ENCODE measurements at places on chromosomes 6 and 20. TPM values are rescaled to one million over a fixed set of nuclear protein-coding genes. Genes with fewer than 3 reads are reported as not detected.

The ZNF334 gene
- total RNA-seq = 0.28 TPM

The SEMG1 gene
- total RNA-seq = not detected

DNA sequence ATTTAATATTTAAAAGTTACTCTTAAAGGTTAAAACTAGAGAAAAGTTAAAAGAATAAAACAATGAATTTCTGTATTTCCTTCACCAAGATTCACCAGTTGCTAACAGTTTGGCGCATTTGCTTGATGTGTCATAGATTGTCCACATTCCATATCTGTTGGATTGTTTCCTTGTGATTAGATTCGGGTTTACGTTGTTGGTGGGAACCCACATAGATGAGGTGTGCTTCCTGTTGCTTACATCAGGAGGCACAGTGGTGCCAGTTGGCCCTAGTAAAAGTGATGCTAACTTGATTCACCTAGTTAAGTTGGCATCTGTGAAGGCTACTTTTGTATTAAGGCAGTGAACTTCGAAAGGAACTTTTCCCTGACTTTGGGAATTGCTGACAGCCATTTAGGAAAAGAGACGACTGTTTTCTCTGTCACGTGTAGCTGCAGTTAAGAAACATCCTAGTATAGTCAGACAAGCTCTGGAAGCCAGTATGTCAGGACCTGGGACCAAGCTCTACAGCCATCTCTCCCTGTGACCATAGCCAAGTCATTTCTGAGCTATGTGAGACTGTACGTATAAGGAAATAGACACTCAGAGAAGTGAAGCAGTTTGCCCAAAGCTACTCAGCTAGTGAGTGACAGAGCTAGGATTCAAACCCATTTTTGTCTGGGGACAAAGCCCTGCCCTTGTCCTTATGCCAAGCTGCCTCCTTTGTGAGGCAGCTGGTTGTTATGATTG is 49.0 kb downstream of the PPARD start:
- no peak overlapping the region for H3K27ac ChIP-seq
- DNase-seq = no peak
- H3K4me1 ChIP-seq = peaks cover 16% of the 10 kb centered on the region

DNA sequence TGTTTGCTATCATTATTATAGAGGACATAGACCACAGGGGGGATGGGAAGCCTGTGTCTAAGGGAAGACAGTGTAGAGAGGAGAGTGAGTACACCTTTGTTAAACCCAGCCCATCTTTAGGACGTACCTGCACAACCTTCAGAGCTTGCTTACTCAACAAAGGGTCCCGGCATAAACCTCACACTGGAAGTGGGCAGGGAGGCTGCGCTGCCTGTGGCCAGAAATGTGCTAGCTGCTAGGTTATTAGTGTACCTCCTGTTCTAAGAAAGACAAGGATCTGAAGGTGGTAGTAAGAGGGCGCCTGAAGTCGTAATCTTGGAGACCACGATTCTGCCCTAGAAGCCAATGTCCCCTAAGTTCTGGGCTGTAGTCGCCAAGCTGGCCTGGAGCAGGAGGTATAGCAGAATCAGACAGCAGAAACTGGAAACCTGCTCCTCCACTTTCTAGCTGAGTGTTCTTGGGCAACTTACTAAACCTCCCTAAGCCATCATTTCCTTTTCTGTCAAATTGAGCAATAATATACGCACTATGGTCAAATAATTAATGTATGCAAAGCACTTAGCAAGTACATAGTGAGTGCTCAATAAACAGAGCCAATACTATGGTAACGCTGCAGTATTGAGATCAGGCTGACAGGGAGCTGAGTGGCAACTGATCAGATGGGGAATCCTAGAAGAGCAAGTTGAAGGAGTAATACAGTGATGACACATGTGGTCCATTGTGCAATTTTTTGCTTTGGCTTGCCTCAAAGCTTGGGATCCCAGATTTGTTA is 16.8 kb upstream of the AKIRIN2 start:
- DNase-seq = no peak
- no peak overlapping the region for H3K4me3 ChIP-seq
- no peaks in the 10 kb centered on the region for H3K36me3 ChIP-seq
- H3K27ac ChIP-seq = no peak overlapping the region
- peaks cover 15% of the 10 kb centered on the region for H3K4me1 ChIP-seq

DNA sequence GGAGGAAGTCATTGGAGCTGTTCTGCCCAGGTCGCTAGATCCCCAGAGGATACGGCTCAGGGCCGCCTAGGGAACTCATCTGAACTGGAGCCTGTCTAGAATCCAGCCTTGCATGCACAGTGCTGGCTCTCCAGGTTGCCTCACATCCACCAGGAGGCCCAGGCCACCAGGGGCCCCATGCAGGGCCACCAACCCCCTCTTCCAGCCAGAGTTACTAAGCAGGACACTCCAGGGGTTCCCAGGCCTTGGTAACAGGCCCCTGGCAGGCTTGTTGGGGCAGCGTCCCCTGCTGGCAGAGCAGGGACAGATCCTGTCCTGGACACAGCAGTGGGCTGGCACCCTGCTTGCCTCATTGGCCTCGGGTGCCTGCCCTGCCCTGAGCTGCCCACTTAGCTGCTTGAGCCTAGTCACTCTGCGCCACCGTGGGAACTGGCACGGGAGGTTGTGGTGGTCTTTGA is 35.3 kb downstream of the EFCAB8 start:
- no peaks in the 10 kb centered on the region for H3K27me3 ChIP-seq
- no peak overlapping the region for H3K4me3 ChIP-seq
- DNase-seq = no peak
- H3K27ac ChIP-seq = no peak overlapping the region
- no peaks in the 10 kb centered on the region for H3K4me1 ChIP-seq

DNA sequence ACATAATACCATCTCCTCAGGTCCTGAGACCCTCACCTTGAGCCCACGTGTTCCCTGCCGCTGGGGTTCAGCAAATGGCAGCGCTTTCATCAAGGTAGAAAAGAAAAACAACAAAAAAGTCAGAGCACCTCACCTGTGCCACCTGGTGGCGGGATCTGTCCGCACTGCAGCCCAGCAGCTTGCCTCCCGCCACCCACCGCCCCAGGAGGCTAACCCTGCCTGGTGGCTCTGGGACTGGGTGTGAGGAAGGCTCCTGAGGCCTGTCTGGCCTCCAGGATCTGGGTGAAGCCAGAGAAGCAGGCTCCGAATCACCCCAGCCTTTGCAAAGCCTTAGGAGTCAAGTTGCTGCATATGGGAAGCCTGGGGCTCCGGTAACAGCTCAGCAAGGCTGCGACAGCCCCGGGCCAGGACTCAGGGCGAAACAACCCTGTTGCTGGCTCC is 270.8 kb downstream of the BMP7 start:
- no peak overlapping the region for H3K4me3 ChIP-seq
- H3K27ac ChIP-seq = no peak overlapping the region
- H3K27me3 ChIP-seq = no peaks in the 10 kb centered on the region
- DNase-seq = no peak

- no peaks in the 10 kb centered on the region for H3K4me1 ChIP-seq
- H3K36me3 ChIP-seq = no peaks in the 10 kb centered on the region
- H3K27me3 ChIP-seq = no peaks in the 10 kb centered on the region
- DNase-seq = no peak
- H3K4me3 ChIP-seq = no peak overlapping the region
Measured at GRCh38 chr6:45326698-45327417, 1.3 kb upstream of the RUNX2 start.

- no peak for DNase-seq
- no peak overlapping the region for H3K4me3 ChIP-seq
- H3K36me3 ChIP-seq = no peaks in the 10 kb centered on the region
- H3K4me1 ChIP-seq = peaks cover 65% of the 10 kb centered on the region
- no peak overlapping the region for H3K27ac ChIP-seq
Measured at GRCh38 chr20:36469973-36470372, 71.3 kb upstream of the MYL9 start.
